Epithelial cell of alveolus of lung (primary cell): ENCODE measurements at places on chromosomes 12 and 14. TPM values are rescaled to one million over a fixed set of nuclear protein-coding genes. Genes with fewer than 3 reads are reported as not detected.

UTP20 gene
- total RNA-seq: 6.5 and 11.1 TPM in 2 replicates

SLC4A8 gene
- 1.9 and 3.4 TPM in 2 replicates for total RNA-seq

HOXC13 gene
- not detected in 2 replicates for total RNA-seq

PUS7L gene
- 9.3 and 13.6 TPM in 2 replicates for total RNA-seq

FOXG1 gene
- total RNA-seq: under 0.01 TPM in 1 of 2 replicates, not detected in the other

DDN gene
- total RNA-seq: under 0.01 and 1.4 TPM in 2 replicates
